Bronchial smooth muscle cell (primary cell): ENCODE measurements at places on chromosomes 7 and 10. TPM values are rescaled to one million over a fixed set of nuclear protein-coding genes. Genes with fewer than 3 reads are reported as not detected.

CTAGE8 gene
- 0.16 and 0.60 TPM in 2 replicates for total RNA-seq

PPP1R17 gene
- under 0.01 TPM in 1 of 2 replicates, not detected in the other for total RNA-seq

RBM28 gene
- total RNA-seq, result 9.0 and 11.2 TPM in 2 replicates

RBP4 gene
- total RNA-seq, result 0.17 TPM in 1 of 2 replicates, not detected in the other

MMS19 gene
- 46.0 and 46.5 TPM in 2 replicates for total RNA-seq

HOXA6 gene
- total RNA-seq, result 0.09 and 0.16 TPM in 2 replicates

SLK gene
- 50.1 and 57.7 TPM in 2 replicates for total RNA-seq

ECHDC3 gene
- total RNA-seq, result 2.2 and 6.8 TPM in 2 replicates

ADCY1 gene
- total RNA-seq, result 0.47 and 3.2 TPM in 2 replicates

BBIP1 gene
- total RNA-seq, result 14.1 and 18.6 TPM in 2 replicates
